ENCODE measurements at places on chromosomes 11 and 22.

DNA sequence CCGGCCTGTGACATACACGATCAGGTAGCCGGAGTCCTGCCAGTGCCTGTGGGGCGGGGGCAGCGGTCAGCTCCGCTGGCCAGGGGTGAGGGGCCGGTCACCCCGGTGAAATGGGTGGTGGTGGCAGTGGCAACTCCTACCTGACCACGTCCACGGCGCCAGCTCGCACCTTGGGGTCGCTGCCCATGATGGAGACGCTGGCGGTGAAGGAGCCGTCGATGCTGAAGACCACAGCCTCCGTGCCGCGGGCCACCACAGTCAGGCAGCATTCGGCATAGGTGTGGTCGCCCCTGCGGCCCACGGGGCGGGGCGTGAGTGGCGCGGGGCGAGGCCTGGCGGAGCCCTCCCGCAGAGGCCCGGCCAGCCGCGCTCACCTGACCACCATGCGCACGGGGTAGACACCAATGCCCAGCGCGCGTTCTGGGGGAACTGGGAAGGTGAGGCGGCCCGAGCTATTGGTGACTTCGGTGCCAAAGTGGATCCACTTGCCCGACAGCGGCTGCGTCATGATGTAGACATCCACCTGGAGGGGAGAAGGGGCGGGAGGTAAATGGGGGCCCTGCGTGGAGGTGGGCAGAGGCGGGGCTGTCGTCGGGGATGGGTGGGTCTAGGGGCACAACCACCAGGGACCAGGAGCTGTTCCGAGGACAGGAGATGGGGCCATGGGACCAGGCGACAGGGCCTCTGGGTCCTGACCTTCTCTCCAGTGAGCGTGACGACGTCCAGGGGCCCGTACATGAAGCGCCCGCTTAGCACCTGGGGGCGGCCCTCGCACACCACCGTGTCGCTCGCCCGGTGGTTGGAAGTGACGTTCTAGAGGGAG lies 10.9 kb downstream of the AIP start:
- no peak for DNase-seq

- DNase-seq: no peak
Observed at GRCh38 chr11:116062129-116062489, 557.9 kb upstream of the CADM1 start.

DNA sequence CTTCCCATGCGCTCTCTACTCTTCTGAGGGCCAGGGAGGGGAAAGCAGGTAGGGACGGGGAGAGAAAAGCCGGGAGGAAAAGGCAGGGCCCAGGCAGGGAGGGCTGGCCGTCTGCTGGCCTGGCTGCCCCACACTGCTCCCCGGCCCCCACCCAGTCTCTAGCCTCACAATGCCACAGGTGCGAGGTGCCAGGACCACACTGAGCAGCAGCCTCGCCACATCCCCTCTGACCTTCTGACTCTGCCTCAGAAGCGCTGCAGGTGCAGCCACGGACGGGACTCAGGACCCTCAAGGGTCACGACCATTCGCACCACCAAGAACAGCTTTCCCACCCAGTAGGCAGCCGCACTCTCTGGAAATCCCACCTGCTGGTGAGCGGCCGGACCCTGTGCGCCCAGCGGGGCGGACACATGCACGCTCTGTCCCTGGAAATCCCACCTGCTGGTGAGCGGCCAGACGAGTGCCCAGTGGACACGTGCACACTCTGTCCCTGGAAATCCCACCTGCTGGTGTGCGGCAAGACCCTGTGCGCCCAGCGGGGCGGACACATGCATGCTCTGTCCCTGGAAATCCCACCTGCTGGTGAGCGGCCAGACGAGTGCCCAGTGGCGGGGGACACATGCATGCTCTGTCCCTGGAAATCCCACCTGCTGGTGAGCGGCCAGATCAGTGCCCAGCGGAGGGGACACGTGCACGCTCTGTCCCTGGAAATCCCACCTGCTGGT lies 20.1 kb downstream of the TOLLIP start:
- no peak for DNase-seq

GRCh38 chr11:61171907-61172306 lies 10.7 kb upstream of the VPS37C start:
- DNase-seq: no peak

DNA sequence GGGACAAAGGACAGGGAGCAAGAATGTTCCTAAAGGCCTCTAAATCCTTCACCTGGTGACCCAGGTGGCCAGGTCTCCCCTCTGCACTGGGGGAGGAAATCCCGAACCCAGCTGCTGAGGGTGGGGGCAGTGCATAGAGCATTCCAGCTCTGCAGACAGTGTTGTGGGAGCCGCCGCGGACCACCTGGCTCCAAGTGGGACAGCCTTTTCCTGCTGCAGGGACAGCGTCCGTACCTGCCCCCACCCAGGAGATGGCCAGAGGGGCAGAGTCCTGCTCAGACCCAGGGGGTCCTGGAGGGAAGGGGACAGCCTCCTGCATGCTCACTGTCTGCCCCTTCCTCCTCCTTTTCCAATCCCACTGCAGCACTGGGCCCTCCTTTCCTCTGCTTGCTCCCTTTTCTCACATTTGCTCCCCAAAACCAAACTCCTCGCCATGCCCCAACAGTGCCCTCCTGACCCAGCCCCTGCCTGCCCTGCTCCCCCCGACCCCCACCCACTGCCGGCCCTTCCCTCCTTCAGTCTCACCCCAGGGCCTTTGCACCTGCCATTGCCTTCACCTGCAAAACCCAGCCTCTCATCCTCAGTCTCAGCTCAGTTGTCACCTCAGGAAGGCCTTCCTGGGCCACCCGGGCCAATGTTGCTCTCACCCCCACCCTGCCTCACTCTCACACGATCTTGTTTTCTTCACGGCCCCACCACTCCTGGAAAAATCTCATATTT lies 12.8 kb downstream of the PNPLA5 start:
- no peak for DNase-seq

DNA sequence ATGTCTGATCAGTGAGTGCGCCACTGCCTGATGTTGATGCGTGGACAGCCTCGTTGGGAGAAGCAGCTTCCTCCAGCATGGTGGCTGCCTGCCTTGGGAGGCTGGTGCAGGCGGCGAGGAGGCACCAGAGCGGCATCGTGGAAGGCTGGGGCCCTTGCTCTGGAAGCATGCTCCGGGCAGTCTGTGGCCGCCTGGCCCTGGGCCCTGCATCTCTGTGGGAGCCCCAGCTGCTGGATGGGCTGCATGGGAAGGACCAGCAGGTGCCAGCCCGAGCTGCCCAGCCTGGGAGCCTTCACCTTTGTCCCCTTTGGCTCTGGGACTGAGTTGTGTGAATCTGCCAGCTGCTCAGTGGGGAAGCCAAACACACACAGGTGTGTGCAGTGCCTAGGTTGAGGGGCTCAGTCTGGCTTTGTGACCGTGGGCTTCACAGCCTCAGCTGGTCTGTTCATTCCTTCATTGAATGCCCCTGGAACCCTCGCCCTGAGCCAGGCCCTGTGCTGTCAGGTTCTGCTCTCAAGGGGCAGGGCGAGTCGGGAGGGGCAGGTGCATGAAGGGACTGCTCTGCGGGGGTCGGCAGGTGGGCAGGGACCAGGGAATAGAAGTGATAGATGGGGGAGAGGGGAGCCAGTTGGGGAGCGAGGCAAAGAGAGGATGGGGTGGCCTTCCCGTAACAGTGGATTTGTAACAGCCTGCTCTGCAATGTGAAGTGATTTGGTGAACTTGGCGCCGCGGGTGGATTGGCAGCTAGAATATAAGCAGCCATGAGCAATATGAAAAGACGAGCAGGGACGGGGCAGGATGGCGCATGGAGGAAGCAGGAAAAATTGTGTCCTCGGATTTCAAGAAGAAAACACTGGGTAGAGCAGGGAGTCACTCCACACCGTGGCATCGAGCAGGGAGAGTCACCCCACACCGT lies 354.2 kb downstream of the TBC1D22A start:
- no peak for DNase-seq

GRCh38 chr11:122337704-122338103 lies 221.7 kb upstream of the BLID start:
- peak; percentile 71 for DNase-seq

- no peak for DNase-seq
Observed at GRCh38 chr11:91912322-91912721, 312.3 kb upstream of the FAT3 start.

DNA sequence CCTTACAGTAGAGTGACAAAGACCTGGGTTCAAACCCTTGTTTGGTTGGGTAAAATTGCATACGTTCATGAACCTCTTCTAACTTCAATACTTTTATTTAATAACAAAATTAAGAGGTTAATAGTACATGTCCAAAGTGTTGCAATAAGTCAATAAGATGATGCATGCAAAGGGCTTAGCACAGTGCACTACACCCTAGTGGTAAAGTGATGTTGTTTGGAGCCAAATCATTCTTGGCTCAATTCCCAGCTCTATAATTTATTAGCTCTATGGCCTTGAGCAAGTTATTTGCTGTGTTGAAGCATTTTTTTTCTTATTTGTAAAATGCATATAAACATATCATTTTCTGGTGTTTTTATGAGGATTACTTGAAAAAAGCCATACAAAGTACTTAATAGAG lies 945.3 kb downstream of the LRRC4C start:
- DNase-seq: no peak

GRCh38 chr11:93476796-93477195 lies 66.4 kb downstream of the SMCO4 start:
- DNase-seq: no peak

- no peak for DNase-seq
Observed at GRCh38 chr22:32336121-32336603, 21.5 kb upstream of the RFPL3 start.

- no peak for DNase-seq
Observed at GRCh38 chr11:69877235-69877634, 58.0 kb upstream of the FGF3 start.

DNA sequence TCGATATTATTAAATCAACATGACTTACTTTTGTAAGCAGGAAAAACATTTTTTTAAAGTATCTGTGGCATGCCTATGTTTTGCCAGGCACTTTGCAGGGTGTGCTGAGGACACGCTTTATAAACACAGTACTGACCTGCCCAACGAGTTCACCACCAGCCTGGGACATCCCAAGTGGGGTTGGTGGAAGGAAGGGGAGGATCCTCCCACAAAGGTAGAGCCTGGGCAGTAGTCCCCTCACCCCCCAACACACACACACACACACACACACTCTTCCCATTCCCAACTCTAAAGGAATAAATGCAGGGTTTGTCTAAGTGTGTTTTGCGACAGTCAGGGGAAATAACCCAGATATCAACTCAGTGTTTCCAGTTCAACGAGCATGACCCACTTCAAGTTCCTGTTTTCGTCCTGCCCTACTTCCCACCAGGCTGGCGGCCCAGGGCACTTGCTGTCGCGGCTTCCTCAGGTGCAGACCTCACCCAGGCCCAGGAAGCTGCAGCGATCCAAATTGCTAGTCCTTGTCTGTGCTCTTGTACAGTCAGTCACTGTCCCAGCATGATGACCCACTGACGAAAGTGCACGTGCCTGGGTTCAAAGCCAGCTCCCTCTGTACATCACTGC lies 3.1 kb downstream of the CERK start:
- no peak for DNase-seq

DNA sequence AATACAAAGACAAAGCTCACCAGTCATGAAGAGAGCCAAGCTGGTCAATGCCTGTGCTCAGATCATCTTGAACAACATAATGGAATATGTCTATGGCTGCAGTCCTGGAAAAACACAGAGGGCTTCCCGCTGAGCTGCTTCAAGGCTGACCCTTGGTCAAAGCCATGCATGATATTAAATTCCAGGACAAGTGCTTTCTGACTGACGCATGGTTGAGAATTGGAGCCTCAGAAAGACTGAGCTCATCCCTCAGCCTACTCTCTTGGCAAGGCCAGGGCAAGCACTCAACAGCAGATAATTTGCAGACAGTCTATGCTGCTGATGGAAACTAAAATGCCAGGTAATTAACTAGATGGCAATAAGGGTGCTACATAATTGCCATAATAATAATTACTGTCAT lies 89.2 kb downstream of the GALNT18 start:
- DNase-seq: no peak

GRCh38 chr22:31185056-31185455 lies 25.1 kb downstream of the RNF185 start:
- peak; percentile 15 for DNase-seq

DNA sequence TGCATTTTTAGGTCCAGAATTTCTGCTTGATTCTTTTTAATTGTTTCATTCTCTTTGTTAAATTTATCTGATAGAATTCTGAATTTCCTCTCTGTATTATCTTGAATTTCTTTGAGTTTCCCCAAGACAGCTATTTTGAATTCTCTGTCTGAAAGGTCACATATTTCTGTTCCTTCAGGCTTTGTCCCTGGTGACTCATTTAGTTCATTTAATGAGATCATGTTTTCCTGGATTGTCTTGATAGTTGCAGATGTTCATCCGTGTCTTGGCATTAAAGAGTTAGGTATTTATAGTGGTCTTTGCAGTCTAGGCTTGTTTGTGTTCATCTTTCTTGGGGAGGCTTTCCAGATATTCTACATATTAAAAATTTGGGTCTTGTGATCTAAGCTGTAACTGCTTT lies 694.8 kb upstream of the CCDC179 start:
- no peak for DNase-seq

Data from erythroblast (primary cell).